ENCODE measurements at places on chromosomes 6 and 20.

DNA sequence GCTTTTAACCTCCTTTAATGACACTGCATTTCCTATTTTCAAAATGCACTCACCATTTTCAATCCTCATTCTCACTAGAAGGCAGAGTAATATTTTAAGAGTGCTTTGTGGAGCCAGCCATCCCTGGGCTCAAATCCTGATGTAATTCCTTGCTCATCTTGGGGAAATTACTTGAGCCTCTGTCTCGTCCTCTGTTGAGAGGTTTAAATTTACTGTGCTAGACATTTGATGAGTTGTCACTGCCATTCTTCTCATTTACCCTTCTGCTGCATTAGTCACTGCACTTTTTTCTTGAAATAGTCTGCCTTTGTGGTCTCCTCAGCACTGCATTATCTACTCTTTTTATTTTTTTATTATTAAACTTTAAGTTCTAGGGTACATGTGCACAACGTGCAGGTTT lies 150.0 kb upstream of the HDDC2 start:
- DNase-seq: no peak

DNA sequence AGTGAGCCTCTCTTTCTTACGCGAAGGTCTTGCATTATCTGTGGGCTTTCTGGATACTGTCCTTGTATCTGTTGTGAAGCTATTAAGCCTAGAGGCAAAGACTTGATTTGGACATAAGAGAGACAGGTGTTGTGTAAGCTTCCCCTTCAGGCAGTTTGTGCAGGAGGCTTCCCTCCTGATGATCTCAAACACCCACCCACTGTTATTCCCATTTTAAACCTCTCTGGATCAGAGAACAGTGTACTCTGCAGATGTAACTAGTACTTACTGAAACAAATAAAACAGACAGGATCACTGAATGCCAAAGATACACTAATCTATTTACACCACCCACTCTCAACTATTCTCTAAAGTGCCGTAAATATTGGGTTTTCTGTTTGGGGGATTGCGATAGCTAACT lies 113.8 kb upstream of the RAB32 start:
- no peak for DNase-seq

GRCh38 chr6:130848945-130849344 lies 21.7 kb downstream of the SMLR1 start:
- DNase-seq: no peak

GRCh38 chr6:110509617-110510241 lies 33.3 kb upstream of the SLC22A16 start:
- no peak for DNase-seq

- no peak for DNase-seq
These were observed 672.4 kb downstream of the HTR1B start for GRCh38 chr6:76790881-76791280.

DNA sequence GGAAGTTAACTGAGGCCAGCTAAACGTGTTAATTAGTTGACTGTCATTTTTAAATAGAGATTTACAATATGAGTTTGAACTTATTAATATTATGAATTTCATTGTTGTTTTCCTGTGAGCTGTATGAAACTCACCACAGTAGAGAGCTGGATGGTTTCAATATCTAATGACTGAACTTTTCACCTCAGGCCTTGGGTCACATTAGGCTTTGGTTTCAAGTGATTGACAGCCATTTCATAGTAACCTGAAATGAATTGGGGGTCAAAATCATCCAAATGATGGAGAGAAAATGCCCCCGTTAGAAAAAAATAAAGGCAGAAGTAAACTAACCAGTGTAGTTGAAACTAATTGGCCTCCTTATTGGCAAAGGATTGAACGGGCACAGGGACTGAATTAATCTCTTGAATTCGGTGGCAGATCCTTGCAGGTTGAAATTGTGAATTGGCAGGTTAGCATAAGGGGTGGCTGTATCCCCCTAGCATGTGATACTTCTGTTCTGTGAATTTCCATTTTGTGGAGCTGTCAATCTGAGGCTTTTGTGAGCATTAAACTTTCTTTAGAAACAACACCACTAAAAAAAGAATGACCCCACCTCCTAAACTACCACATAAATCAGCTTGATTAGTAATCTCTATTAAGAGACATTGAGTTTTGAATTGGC lies 155.1 kb upstream of the MMS22L start:
- DNase-seq: no peak

- DNase-seq: no peak
These were observed 29.6 kb downstream of the NPEPL1 start for GRCh38 chr20:58721951-58722778.

GRCh38 chr6:15960740-15961634 lies 167.9 kb upstream of the MYLIP start:
- DNase-seq: no peak

DNA sequence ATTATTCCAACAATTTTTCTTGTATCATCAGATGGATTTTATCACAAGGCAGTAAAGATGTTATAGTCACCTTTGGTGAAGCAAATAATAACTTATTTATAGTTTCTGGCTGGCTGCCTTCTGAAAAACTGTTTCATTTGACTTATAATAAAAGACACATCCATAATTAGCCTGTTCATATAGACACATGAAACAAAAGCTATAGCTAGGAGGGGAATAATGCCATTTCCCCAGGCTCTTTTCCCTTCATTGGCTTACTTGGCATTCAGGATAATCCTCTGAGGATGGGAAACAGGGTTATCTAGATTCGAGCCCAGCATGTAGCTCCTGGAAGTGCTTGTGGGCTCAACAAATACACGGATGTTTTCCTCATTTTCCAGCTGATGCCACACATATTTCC lies 17.5 kb downstream of the MMP24 start:
- DNase-seq: no peak

DNA sequence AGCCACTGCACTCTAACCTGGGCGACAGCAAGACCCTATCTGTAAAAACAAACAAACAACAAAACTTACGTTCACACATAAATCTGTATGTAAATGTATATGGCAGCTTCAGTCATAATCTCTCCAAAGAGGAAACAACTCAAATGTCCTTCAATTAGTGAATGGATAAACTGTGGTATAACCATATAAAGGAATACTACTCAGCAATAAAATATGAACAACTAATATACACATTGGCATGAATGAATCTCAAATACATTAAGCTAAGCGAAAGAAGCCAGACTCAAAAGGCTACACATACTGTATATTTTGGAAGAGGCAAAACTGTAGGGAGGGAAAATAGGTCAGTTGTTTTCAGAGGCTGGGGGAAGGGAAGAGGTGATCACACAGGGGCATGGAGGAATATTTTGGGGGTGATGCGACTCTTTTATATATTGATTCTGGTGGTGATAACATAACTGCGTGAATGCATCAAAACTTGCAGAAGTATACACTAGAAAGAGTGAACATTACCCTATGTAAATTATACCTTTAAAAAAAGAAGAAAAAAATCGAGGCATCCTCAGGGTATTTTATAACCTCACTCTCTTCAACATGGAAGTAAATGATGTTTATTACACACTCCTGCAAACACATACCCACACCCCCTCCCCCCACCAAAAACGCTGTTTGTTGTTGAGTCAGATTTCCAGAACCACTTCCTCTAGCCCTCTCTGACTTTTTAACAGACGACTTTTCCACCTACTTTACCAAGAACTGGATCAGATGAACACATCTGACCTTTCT lies 115.2 kb upstream of the RNF24 start:
- no peak for DNase-seq

DNA sequence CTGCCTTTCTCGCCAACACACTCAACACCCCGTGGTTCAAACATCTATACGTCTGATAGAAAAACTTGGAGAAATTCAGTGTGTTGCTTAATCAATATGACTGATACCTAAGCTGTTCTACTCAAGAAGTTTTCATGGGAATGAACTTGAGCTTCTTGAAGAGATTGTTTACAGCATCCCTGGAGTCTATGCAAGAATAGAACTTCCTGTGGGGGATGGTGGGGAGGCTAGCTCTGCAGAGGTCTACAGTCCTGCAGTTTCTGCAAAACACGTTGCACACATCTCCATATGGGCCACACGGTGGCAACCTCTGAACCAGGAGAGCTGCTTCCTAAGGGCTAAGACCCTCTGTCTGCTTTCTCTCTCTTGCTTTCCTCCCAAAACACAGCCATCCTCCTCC lies 32.7 kb upstream of the FANCE start:
- DNase-seq: no peak

GRCh38 chr6:48073976-48074767 lies 36.8 kb downstream of the PTCHD4 start:
- DNase-seq: no peak

DNA sequence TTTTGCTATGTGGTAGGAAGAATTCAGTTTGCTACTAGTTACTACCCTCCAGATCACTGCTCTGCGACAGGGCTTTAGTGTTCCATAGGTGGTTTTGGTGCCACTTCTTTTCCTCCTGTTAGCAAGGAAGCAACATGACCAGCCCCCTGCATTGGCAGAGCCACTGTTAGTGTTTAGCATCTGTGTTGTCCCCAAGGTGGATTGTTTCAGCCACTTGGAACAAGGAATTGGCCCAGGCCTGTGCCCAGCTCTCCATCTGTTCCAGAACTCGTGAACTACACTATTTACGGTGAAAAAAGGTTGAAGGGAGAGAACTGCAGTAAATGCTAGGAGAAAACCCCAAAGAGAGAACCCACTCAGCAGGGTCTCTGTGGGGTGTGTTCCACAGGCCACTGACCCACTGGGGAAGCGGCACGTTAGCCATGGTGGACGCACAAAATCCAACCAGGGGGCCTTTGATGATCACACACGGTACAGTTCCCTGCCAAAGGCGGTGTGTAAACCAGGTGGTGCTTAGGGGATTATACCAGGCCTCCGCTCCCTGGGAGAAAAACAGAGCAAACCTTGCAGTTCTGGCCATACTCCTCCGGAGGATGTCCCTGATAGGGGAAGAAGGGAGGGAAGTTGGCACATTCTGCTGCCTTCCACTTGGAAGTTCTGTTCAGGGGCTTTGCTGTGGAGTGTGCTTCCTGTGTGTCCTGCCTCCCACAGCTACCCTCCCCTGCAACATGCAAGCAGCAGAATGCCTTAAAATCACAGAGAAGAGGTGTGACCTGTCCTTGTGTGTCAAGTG lies 72.3 kb downstream of the LYRM2 start:
- no peak for DNase-seq

DNA sequence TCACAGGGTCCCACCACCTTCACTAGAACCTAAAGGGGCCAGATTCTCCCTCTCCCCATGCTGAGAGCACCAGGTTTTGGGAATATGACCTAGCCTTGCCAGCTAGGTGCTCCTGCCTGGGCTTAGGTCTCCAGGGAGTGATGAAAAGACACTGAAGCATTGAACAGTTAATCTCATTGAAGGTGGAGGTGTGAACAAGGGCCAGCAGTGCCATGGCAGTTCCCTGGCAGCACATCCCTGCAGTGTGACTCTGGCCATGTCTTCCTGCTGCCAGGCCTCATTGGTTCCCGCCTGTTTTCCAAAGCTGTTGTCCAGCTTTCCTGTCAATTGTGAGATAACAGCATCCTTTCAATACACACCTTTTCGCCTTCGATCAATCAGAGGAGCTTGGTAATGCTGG lies 10.9 kb downstream of the PPIL6 start:
- DNase-seq: no peak
